ENCODE measurements at places on chromosomes 1 and 21.

DNA sequence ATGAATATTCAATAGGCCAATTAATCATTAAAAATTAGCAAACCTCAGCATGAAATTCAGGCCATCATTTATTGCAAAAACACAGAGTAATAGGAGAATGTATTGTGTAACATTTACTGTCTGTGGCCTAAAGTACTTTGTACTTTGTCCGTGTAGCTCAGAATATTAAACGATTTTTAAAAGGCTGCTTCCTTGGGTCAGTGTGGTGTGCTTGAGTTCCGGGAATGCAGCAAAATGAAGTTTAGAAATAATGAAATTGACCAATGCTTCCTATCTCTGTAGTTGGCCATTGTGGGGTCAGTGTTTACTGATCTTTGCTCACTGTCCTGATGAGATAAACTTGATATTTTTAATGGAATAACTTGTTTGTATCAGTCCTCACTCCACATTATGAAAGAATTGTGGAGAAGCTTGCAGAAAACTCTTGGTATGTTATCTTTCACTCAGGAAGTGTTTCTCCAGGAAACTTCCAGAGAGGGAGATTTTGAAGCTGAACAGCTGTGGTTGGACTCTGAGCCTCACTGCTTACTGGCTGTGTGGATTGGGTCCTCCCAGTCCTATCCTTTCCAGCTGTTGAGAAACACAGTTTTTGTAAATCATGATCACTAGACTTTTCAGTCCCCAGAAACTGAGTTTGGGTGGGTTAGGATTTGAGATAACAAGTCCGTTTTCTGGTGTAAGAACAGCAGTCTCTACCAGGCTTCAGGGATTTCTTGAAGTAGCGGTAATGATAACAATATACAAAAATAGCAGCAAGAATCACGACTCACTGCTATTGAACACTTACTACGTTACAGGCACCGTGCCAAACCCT lies 19.2 kb upstream of the MTARC1 start:
- H3K4me3 ChIP-seq = no peak overlapping the region
- DNase-seq = no peak
- H3K27me3 ChIP-seq = no peaks in the 10 kb centered on the region
- no peaks in the 10 kb centered on the region for H3K36me3 ChIP-seq
- peak overlapping the region; percentile 10 for H3K27ac ChIP-seq

- H3K4me1 ChIP-seq = no peaks in the 10 kb centered on the region
- no peak for DNase-seq
- no peak overlapping the region for H3K27ac ChIP-seq
- H3K36me3 ChIP-seq = peaks cover 4% of the 10 kb centered on the region
- no peaks in the 10 kb centered on the region for H3K27me3 ChIP-seq
These were observed 62.8 kb downstream of the EDEM3 start for GRCh38 chr1:184691719-184692324.

DNA sequence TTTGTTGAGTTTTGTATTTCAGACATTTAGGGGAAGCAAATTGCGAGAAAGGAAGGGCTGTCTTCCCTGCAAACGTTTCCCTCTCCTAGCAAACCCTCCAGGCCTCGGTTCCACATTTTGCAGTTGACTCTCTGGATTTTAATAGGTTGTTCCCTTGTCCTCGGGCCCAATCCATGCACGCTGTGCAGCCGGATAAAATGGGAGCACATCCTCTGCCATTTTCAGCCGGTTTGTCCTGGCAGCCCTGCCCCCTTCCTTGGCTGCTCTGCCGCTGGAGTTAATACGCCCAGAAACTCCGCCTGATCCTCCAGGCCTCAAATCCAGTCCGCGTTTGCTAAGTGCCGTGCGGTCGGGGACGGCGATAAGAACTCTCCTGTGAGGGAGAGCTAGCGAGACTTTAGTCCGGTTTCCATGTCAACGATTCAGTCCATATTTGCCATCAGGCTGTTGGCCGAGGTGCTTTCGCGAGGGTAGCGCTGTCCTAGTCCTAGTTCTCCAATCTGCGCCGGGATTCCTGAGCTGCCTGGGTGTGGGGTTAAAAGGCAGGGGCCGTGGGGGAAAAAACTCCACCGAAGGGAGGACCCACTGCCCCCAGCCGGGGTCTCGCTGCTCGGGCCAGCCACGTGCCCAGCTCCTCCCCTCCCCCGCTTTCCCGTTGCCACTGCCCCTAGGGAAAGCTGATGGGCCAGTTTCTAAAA lies 2.9 kb upstream of the ARID1A start:
- no peaks in the 10 kb centered on the region for H3K27me3 ChIP-seq
- H3K36me3 ChIP-seq = no peaks in the 10 kb centered on the region
- H3K4me3 ChIP-seq = peak overlapping the region; percentile 44
- peak; percentile 95 for DNase-seq
- peak overlapping the region; percentile 98 for H3K27ac ChIP-seq

DNA sequence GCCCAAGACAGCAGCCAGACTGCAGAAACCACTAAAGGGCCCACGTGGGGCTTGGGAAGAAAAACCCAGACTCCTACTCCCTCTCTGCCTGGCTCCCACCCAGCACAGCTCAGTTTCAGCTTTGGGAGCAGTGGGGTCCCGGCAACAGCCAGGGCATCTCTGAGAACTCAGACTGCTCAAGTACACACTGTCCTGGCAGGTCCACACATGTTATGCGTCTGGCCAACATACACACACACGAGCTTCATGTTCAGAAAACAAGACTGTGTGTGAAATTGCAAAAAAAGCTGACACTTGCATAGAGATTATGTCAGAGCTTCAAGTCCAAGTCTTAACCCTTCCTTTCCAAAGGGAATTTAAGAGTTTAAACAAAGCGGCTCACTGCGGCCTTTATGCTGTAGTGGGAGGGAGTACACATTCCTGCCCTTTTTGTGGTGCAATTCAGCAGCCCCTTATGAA lies 136.6 kb upstream of the CD34 start:
- DNase-seq = peak; percentile 92
- H3K27ac ChIP-seq = peak overlapping the region; percentile 69
- no peaks in the 10 kb centered on the region for H3K27me3 ChIP-seq
- no peaks in the 10 kb centered on the region for H3K36me3 ChIP-seq

DNA sequence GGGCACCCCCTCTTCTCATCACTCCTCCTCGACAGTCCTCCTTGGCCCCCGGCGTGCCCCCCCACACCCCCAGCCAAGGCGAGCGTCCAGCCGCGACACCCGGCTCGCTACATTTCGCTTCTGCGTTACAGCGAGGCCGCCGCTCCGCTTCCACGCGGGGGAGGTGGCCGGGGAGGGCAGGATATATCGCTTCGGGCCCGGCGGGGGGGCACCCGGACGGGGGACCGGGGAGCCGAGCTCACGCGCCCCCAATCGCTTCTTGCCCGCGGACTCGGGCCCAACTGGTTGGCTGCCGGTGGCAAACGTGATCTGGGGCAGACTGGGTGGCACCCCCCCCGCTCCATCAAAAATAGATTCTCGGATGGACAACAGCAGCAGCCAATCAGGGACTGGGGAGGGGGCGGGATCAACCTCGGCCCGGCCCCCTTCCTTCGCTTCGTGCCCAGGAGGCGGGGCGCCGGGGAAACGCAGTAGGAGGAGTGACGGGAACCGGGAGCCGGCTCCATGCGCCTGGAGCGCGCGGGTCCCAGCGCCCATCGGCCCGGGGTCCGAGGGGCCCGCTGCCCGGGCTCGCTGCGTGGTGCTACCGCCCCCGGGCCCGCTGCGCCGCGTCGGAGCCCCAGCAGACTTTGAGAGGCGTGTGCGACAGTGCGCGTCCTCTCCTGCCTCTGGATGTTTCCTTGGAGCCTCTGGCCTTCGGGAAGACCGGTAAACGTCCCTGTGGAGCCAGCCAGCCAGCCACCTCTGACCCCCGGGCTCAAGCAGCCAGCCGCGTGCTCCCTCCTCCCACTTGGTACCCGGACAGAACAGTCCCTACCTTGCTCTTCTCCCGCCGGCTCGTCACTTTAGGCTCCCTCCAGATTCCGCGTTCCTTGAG lies at the start of gene SLC41A1:
Gene SLC41A1, minus strand, starts transcription at position 321 of the 877 bp plus-strand sequence. CDS start 2,757 bp downstream, outside the sequence.
- no peaks in the 10 kb centered on the region for H3K36me3 ChIP-seq
- H3K27ac ChIP-seq = peak within 1 kb of the TSS; percentile 96
- DNase-seq = peak; percentile 93
- no peaks in the 10 kb centered on the region for H3K4me1 ChIP-seq
- H3K4me3 ChIP-seq = peak within 1 kb of the TSS; percentile 83
- no peaks in the 10 kb centered on the region for H3K27me3 ChIP-seq

GRCh38 chr1:76961181-76961819 lies 94.0 kb downstream of the ST6GALNAC5 start:
- no peak overlapping the region for H3K4me3 ChIP-seq
- no peak for DNase-seq
- no peaks in the 10 kb centered on the region for H3K27me3 ChIP-seq
- no peaks in the 10 kb centered on the region for H3K36me3 ChIP-seq

- no peaks in the 10 kb centered on the region for H3K4me1 ChIP-seq
- no peak overlapping the region for H3K27ac ChIP-seq
- no peak for DNase-seq
- no peak overlapping the region for H3K4me3 ChIP-seq
- H3K36me3 ChIP-seq = no peaks in the 10 kb centered on the region
These were observed 23.5 kb downstream of the GLIS1 start for GRCh38 chr1:53715478-53715877.

- H3K36me3 ChIP-seq = no peaks in the 10 kb centered on the region
- H3K27me3 ChIP-seq = no peaks in the 10 kb centered on the region
- no peak overlapping the region for H3K4me3 ChIP-seq
- DNase-seq = no peak
These were observed 2.9 kb upstream of the MTF1 start for GRCh38 chr1:37862330-37862729.

GRCh38 chr1:203069030-203069747 lies 16.6 kb downstream of the MYOG start:
- no peak for DNase-seq
- no peak overlapping the region for H3K27ac ChIP-seq
- no peak overlapping the region for H3K4me3 ChIP-seq
- H3K4me1 ChIP-seq = no peaks in the 10 kb centered on the region
- H3K36me3 ChIP-seq = no peaks in the 10 kb centered on the region

DNA sequence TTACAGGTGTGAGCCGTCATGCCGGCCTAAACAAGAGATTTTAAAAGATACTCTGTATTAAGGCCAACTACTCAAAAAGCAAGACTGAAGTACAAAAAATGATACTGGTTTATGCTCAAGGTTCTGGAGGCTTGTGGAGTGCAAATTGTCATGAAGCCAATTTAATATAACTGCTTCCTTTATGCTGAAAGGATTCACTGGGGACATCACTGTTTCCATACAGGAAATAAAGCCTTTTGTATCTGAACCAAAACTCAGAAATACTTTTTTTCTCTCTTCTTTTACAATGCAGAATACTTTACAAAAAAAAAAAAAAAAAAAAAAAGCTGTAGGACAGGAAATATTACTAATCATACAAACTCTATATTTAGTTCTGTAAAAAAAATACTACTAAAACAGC lies 55.5 kb upstream of the CNN3 start:
- peak overlapping the region; percentile 4 for H3K27ac ChIP-seq
- H3K27me3 ChIP-seq = no peaks in the 10 kb centered on the region
- H3K4me3 ChIP-seq = no peak overlapping the region
- DNase-seq = no peak

Measured in breast epithelium (tissue), 4 donors.